ENCODE measurements at places on chromosomes 7 and 10.

DNA sequence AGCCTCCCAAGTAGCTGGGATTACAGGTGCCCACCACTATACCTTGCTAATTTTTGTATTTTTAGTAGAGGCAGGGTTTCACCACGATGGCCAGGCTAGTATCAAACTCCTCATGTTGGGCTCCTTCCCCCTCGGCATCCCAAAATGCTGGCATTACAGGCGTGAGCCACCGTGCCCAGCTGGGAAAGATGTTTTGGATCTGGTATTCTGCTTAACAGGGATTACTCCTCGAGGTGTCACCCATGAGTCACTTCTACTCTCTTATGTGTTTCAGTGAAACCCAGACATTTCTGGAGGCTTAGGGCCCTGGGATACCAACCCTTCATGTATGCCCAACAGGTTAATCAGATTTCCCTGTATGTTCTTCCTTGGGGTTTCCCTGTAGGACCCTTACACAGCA is 11.8 kb upstream of the OPN4 start:
- no peak for DNase-seq

- no peak for DNase-seq
These were observed 4.3 kb upstream of the YKT6 start for GRCh38 chr7:44196450-44196872.

DNA sequence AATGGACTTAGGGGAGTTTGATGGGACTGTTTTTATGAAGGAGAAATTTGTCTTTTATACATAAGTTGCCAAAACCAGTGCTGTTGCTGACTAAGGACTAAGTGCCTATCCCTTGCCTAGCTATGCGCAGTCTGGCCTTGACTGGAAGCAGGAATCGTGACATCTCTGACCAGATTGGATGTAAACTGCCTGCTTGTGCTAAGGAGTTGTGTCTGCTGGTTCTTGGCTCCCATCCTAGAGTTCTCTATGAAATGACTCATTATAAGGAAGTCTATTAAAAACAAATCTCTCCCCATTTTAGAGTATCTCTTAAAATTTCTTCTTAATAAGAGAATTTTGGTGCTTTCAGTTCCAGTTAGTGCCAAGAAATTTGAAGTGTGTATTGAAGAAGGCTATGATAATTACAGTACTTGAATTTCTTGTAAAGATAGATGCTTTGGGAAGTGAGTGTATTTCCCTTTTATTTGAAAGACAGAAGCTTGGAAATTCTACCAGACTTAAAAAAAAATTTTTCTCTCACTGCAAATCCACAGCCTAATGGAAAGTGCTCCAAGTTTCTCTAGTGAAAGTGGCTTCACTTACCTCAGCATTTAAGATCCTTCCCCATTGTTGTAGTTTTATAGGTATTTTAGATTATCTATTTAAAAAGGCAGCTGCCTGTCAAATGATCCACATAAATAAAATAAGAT is 77.6 kb downstream of the BICC1 start:
- peak; percentile 93 for DNase-seq

- DNase-seq = no peak
These were observed 68.6 kb upstream of the AFAP1L2 start for GRCh38 chr10:114472877-114473253.

DNA sequence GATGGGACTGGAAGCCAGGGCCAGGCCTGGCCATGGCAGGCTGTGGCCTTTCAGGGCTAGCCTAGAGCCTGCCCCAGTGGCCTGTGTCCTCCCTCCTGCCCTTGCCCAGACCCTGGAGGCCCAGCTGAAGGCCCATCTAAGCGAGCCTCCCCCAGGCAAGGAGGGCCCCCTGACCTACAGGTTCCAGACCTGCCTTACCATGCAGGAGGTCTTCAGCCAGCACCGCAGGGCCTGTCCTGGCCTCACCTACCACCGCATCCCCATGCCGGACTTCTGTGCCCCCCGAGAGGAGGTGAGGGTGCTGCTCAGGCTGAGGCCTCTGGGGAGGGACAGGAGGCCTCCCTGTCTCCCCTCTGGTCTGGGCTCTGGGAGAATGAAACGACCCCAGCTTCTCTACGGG is 60.9 kb downstream of the PALD1 start:
- no peak for DNase-seq

DNA sequence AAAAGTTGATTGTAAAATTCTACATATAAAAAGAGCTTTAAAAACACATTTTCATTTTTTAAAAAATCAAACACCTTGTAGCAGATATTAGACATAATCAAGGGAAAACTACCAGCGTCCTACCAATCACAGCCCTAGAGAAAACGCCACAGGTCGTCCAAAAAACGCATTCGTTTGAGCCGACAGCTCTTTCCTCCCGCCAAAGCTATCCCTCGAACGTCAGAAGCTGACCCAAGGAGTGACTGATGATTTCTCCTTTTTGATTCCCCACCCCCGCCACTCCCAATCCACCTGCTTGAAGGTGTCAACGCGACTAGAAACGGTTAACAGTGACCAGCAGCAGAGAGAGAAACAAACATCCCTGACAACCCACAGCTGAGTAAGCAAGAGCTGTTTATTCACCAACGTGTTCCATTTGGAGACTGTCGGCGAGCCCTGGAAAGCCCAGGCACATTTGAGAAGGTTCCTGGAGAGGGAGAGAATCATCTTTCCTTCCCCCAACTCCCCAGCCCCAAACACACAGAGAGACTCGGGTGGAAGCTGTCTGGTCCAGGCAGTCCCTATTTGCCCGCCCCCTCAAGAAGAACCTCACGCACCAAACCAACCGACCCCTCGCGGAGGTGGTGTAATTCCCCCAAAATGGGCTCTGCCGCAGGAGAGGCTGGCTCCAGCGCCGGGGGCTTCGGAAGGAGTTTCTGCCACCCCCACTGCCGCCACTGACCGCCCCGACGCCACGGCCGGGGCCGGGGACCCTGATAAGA is 622 bp downstream of the CPEB3 start:
- peak; percentile 24 for DNase-seq

- DNase-seq = no peak
These were observed 148.8 kb upstream of the TNRC18 start for GRCh38 chr7:5572439-5572838.

- no peak for DNase-seq
These were observed 24.8 kb upstream of the MKI67 start for GRCh38 chr10:128151031-128151430.

DNA sequence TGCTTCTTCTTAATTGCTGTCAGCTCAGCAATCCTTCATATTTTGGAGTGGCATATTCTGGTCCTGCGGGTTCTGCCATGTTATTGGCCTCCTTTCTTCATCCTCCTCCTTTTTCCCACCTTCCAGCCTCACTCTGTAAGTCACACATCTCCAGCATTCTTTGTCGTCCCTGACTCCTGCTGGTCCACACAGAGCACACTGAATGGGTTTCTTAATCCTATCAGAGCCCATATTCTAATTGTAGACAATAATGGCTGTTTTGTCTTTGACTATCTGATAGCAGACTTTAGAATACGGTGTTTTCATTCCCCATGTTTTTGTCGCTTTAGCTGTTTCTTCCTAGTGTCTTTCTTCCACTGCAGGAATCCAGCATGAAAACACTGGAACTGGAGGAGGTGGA is 389.6 kb downstream of the REEP3 start:
- DNase-seq = no peak

- DNase-seq = no peak
These were observed 6.8 kb downstream of the GNGT1 start for GRCh38 chr7:93913197-93913596.

DNA sequence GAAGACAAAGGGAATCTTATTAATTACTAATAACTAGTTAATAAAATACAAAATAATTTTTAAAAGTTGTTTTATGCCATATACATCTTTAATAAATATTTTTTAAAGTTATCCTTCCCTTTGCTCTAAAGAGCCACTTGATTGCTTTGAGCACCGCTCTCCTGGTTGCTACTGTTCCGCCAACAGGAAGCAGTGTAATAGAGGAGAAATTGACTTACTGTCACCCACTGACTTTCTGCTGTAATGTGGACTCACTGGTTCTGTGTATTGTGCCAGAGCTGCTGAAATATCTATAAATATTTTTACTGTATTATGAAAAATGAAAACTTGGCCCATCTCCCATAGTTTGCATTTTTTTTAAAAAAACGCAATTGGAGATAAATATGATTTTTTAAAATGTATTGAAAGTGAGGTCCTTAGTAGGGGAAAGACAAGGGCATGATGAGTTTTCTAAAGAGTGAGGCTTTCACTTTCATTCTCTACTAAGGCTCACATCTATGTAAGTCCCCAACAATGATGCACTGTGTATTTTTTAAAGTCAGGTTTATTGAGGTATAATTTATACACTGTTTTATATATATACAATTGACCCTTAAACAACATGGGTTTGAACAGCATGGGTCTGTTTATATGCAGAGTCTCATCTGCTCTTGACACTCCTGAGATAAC is 100.5 kb downstream of the NPY start:
- no peak for DNase-seq

- DNase-seq = no peak
These were observed 4.3 kb upstream of the SMKR1 start for GRCh38 chr7:129498021-129498420.

DNA sequence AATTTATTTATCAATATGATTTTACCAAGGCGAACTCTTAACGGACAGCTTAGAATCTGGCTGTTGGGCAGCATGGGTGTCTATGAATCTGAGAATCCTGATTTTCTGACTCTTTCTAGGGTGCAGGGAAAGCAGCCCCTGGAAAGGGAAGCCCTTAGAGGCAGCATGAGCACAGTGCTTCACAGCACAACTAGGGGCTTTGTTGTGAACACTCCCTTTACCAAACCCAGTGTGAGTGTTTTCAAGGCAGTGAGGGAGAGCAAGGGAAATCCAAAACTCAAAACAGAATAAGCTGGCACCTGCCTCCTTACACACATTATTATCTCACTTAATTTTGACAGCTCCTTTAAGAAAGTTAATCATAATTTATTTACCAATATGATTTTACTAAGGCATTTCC is 116.3 kb upstream of the CSTF2T start:
- no peak for DNase-seq

GRCh38 chr10:54120806-54121205 is 680.2 kb downstream of the PCDH15 start:
- DNase-seq = no peak

DNA sequence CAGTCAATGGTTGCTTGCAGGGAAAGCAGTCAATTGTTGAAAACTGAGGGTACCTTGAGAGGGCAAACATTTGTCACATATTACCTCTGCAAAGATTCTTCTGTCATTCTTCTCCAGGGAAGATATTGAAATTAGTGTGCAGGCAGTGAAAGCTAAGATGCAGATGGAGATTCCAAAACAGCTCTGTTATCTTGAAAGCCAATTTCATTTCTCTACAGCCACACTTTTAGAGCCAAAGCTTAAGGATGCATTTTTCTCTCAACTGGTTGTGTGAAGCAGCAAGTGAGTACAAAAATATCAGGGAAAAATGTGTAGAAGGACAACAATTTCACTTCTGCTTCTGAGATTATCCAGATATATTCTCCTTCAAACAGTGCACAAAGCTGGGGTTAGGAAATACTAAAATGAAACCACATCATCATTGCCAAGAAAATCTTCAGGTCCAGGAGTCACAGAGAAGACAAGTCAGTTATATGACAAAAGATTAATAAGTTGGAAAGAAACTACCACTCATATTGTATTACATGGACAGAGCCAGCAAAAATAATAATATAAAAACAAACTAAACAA is 16.3 kb downstream of the SGMS1 start:
- no peak for DNase-seq

- peak; percentile 32 for DNase-seq
These were observed 8.4 kb downstream of the LRRC4 start for GRCh38 chr7:128022631-128023532.
